ENCODE measurements at places on chromosomes 11 and 22. TPM values are rescaled to one million over a fixed set of nuclear protein-coding genes. Genes with fewer than 3 reads are reported as not detected.

The DTX4 gene
- total RNA-seq: 4.9 TPM

The C22orf31 gene
- not detected for total RNA-seq

The CYP2D6 gene
- 0.54 TPM for total RNA-seq

The SLC25A1 gene
- total RNA-seq: 59.3 TPM

The KRTAP5-8 gene
- total RNA-seq: not detected
